ENCODE measurements at places on chromosomes 2 and 18.

GRCh38 chr2:193808877-193809276 is 1614.1 kb upstream of the TMEFF2 start:
- DNase-seq = no peak

DNA sequence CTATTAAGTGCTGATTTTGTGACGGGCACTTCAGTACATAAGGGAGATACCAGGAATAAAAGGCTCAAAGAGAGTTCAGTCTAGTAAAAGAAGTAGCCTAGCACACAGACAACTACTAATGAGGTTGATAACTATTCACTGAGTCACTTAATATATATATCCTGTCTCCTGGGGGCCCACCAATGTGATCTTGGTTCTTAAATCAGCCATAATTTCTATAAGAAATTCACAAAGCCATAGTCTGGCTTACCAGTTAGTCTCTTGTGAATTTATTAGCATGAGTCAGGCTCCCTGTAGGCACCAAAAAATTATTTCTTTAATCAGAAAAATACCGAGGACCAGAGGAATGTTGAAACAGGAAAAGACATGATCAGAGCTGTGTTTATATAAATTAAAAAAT is 10.4 kb downstream of the KCNE4 start:
- DNase-seq = no peak

DNA sequence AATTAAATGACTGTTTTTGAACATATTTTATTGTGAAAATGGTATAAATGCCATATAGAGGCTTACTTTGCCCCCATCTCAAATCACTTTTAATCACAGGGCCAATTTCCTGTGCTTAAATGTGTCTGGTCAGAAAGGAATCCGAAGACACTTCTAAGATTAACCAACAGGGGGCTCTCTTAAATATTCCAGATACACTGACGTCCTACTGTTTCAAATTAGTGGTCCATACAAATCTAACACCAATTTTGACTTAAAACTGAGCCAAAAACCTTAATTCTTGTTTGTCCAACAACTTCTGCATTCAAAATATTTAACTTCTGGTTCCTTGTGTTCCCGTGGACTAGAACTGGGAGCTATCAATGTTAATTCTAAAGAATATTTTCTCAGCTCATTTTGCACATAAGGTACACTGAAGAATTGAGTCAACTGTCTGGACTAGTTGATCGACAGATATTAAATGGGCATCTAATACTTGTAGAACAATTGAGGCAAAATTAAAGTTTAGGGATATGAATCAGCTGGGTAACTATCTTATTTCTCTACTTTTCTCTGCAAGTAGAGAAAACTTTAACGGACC is 557.5 kb downstream of the ARHGAP15 start:
- DNase-seq = no peak

DNA sequence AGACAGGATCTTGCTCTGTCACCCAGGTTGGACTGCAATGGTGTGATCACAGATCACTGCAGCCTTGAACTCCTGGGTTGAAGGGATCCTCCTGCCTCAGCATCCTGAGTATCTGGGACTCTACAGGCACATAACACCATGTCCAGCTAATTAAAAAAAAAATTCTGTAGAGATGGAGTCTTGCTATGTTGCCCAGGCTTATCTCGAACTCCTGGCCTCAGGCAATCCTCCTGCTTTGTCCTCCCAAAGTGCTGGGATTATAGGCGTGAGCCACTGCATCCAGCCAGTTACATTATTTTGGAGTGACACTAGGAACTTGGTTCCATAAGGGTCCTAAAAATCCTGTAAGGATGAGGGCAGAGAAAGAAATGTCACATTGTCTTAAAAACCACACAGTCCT is 89.1 kb upstream of the ZFP36L2 start:
- DNase-seq = no peak

GRCh38 chr2:75361486-75361885 is 162.2 kb upstream of the TACR1 start:
- no peak for DNase-seq

DNA sequence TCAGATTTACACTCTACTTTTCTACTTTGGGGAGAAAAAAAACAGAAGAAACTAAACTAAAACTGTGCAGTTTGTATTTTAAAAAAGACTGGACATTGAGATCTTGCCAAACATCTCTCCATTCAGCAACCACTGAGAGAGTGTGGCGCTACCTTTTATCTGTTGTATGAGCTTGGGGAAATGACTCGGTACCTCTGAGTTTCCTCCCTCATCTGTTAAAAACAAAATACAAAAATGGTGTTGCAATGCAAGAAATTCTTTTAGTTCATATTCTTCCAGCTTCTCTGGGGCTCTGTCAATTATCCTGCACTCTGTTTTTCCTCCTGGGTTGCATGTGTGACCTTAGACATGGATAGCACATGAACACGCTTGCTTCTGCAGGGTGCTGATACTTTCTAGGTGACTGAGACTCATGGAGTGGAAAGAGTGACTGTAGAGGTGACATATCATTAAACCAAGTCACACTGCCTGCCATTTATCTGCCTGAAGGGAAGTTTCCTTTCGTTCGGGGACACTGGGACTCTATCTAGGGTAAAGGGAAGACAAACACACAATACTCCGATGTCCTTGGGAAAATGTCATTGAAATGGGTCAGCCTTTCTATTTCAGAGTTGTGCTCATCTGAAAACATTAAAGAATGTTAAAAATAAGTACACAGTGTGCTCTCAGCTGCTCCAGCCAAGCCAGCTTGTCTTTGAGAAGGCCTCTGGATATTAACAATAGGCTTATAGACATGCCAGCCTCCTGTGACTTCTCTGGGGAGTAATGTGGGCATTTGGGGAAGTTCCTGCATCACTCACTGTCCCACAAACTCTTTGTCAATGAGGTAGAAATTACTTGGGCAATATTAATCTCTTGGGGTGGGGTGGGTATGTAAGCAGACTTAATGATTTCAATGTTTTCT is 91.4 kb downstream of the TRIB2 start:
- no peak for DNase-seq

GRCh38 chr2:75480971-75481836 is 79.5 kb downstream of the EVA1A start:
- DNase-seq = no peak

DNA sequence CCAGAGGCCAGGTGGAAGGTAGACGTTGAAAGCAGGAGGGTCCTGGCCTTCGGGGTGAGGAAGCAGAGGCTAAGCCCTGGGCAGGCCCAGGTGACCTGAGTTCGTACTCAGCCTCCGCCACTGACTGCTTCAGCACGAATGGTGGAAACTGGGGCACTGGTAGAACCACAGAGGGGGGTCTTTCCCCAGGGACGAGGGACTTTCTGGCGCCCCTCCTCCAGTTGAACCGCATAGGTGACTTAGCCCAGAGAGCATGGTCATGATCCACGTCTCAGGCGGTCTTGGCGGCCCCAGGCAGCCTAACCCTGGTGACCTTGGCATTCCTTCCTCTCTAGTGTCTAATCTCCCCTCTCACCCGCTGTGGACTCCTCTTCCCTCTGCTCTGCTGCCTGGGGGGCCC is 30.2 kb downstream of the INHBB start:
- DNase-seq = no peak

DNA sequence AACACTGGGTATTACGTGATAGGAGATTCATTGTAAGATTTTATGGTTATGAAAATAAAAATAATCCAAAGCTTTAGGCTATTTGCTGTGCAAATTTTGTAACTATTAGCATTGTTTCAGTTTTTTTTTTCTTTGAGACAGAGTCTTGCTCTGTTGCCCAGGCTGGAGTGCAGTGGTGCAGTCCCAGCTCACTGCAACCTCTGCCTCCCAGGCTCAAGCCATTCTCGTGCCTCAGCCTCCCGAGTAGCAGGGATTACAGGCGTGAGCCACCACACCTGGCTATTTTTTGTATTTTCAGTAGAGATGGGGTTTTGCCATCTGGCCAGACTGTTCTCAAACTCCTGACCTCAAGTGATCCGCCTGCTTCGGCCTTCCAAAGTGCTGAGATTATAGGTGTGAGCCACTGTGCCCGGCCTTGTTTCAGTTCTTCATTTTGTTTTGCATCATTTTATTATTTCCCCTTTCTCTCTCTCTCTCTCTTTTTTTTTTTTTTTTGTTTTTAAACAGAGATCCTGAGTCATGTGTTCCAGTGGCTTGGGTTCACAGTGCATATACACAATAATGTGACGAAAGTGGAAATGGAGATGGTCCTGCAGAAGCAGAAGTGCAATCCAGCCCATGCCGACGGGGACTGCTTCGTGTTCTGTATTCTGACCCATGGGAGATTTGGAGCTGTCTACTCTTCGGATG is 25.8 kb downstream of the CASP10 start:
- no peak for DNase-seq

DNA sequence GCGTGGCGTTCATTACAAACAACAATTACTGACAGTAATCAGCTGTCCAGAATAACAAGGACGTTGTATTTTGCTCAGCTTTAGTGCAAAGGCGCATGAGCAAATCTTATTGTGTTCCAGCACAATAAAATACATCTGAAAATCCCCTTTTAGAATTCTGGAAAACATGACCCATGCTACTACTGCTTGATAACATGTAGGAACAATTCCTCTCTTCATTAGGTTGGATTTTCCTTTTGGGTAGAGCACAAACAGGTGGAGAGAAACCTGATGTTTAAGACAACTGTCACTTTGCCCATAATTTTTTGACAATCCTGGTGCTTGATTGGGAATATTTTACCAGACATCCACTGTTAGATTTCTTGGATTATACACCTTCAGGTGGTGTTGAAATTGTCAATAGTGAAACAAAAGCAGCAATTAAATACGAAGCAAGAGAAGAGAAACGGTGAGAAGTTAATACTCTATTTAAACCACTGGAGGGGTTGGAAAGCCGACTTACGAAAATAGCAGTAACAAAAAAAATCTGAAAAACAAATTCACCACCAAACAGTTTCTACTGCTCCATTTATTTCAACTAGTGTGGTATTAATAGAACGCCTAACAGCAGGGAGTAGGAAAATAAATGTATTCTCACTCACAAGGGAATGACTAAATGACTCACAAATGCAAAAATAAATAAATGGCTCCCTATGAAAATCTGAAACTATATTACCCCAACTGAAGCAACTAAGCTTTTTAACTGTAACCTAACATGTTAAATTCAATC is 102.7 kb downstream of the CPO start:
- DNase-seq = no peak

GRCh38 chr2:85698184-85698879 is 4.2 kb downstream of the GNLY start:
- no peak for DNase-seq

DNA sequence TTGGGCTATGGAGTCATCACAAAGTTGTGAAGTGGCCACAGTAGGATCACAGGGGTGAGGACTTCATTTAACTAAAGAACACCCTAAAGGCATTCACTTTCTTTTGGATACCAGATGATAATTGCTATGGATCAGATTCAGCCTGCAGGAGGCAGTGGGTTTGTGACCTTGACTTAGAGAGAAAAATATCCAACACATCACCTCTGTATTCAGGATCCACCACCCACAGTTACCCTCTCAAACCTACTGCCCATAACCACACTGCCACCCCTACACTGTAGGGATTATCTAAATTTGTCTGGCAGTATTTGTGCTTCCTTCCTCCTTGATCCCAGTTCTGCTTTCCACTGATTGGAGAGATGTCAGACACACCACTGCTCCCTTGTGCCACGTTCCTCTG is 269.4 kb downstream of the MYCN start:
- DNase-seq = no peak

DNA sequence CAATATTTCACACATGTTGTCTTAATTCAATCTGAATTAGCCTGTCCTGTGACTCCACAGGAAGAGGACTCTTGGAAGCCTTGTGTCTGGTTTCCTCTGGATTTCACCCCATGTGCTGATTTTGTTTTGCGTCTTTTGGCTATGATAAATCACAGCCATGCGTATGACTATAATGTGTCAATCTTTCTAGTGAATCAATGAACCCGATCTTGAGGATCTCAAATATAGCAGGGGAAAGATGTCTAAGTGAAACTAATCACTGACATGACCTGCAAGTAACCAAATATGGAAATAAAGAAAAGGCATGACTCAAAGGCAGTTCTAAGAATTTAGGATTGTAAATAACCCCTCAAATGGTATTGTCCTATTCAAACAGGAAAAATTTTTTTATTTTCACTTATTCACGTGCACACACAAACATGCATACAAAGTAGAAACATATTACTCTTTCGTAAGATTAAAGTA is 8.2 kb downstream of the WDFY1 start:
- DNase-seq = no peak

GRCh38 chr18:363301-364085 is 95.6 kb upstream of the THOC1 start:
- no peak for DNase-seq

- DNase-seq = no peak
These were observed 117.3 kb downstream of the PLB1 start for GRCh38 chr2:28613186-28613585.

DNA sequence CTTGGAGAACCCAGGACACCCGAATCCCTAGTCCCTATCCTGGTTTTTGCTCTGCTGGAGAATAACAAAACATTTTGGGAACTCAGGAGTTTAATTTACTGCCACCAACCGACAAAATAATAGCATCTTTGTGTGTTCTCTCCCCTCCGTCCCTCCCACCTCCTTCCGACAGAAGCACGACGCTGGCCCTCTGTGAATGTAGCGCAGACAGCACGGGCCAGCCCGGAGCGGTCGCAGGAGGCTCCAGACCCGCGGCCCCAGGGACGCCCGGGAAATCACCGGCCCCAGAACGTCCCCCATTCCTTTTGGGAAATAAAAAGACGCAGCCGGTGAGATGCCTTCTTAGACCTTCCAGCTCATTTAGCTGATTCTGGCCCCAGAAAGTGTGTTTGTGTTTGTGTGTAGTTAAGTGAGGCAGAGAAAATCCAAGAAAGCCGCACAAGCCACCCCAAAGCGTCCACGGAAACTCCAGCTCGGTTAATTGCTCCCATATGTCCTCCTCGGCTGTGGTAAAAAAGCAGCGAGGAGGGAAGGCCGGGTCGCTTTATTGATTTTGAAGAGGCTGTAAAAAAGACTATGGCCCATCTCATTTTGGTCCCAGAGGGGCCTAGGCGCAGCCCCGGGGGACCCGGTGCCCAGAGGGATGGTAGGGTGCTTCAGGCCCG is 577 bp upstream of the TANC1 start:
- DNase-seq = no peak

GRCh38 chr18:74402806-74403433 is 54.2 kb downstream of the DIPK1C start:
- no peak for DNase-seq

DNA sequence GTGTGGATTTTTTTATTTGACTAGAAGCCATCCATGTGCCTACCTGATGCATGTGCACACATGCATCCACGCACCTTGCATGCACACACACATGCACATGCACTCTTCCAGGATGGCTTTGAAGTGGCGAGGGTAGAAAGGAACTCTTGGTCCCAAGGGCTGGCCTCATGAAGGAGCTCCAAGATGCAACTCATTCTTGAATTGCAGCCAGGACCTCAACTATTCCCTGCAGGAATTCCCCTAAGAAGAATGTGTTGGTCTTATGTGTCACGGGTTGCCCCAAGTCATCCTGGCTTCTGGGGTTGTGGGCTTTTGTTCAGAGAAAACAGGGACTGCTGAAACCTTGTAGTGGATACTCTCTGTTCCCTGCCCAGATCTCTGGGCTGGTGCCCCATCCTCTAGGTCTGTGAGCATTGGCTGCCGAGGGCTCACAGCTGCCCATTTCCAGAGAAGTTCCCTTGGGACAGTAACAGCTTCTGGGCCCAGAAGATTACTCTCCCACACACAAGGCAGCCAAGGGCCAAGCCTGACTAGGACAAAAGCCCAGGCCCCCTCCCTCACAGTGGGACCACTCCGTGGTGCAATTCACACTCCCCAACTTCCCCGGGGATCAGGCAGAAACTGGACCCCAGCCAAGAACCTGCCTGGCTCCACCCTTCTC is 137.6 kb downstream of the COPS8 start:
- DNase-seq = no peak
